ENCODE measurements at places on chromosomes 12 and 14.

DNA sequence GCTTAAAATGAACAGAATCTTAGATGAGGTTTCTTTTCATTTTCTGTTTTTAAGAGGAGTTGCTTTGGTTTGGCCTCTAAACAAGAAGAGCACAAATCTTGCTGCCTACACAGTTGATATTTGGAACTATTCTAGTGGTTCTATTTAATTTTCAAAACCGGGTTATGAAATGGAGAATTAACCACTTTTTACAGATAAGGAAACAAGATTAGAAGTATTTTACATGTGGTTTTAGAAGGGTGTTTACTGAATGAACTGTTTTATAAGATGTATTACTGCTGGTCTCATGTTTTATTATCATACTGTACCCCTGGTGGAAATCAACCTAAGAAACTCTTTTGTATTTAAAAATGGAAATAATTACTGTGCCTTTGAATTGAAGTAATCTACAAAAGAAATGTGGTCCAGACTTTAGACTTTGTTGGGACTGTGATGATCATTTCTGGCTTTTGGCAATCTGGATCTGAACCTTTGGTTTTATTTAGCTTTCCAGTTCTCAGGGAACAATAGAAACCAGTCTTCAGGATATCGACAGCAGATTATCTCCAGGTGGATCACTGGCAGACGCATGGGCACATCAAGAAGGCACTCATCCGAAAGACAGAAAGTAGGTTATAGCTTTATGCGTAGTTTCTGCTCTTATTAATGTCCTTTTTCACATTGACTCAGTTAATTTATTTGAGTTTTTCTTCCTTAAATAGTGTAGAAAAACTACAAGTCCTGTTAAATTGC is 43.2 kb downstream of the TBK1 start:
- no peak for DNase-seq

DNA sequence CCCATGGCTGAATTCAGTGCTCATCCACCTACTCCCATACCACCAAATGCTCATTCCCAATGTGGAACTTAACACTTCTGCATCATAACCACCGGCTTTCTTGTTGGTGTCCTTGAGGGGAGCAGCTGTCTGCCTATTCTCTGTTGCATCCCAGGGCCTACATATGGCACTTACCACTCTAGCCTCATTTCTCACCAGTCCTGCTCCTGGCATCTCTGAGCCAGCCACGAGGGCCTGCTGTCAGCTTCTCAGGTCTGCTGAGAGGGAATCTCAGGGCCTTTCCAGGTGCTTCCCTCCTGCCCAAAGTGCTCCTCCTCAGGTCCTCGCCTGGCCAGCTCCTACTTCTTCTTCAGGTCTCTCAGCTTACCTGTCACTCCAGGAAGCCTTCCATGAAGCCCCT is 24.0 kb upstream of the RND1 start:
- DNase-seq, result no peak

- DNase-seq, result peak; percentile 59
Observed at GRCh38 chr12:14691560-14691959, 4.8 kb downstream of the GUCY2C start.

DNA sequence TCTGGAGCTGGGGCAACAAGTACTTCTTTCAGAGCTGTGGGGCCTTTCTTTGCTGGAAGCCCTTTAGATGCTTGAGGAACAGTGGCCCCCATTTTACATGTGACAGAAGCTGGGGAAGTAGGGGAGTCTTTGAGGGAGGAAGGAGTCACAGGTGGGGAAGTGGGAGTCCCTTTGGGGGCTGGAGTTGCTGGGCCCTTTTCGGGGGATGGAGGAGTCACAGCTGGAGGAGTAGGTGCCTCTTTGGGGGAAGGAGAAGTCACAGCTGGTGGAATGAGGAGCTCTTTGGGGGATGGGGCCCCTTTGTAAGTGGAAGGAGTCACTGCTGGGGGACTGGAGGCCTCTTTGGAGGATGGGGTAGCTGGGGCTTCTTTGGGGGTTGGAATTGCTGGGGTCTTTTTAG is 8.6 kb downstream of the NACA start:
- DNase-seq, result no peak
